ENCODE measurements at places on chromosomes 6 and 20.

DNA sequence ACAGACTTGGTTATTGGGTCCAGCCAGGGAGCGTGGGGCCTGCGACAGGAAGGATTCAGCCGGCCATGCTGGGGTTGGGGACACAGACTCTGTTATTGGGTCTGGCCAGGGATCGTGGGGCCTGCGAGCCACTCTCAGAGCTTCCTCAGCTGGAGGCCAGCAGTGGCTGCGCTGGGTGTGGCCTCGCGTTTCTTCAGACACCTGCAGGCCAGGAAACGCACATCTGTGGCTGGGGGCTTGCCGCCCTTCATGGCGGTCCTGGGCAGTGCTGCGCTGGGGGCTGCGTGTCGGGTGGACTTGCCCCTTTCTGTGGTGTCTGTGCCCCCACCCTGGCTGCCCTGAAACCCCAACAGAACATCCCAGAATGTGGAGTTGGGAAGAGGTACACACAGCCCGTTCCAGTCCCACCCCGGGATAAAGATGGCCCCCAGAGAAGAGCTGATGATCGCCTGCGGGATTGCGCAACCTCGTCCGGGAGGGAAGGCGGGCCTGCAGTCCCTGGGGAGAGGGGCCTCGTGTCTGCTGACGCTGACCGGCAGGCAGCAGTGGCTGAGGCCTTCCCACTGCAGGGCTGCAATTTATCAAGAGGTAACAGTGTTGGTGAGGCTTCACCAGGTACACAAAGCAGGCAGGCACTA, 16.9 kb upstream of the MTG2 start:
- DNase-seq, result no peak

- DNase-seq, result no peak
Observed at GRCh38 chr20:45359406-45360148, 3.4 kb upstream of the SYS1 start.

DNA sequence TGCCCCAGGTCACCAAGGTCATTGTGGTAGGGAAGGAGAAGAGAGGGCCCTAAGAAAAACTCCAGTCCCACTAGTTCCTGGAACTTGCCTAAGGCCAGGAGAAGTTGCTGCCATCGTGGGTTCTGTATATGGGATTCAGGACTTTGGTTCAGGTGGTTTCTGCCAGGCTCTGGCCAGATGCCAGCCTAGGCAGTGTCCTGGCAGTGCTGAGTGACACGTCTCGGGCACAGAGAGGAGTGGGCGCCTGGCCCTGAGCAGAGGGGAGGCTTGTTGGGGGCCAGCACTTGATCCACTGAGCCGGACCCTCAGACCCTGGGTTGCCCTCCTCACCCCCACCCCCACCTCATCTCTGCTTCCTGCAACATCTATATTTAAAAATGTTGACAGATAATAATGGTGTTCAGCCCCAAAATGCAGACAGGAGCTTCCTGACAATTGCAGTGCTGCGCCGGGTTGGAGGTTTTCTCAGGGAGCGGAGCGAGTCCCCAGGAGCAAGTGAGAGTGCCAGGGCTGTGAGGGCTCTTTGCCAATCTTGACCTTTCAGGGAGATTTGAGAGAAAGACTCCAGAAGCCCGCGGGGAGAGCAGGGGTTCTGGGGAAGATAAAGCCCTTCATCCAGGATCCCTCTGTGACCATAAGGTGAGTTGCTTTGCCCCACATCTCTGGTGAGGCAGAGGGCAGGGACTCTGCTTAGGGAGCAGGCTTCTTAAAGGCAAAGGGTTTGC, 71.9 kb downstream of the PHACTR3 start:
- DNase-seq, result no peak

DNA sequence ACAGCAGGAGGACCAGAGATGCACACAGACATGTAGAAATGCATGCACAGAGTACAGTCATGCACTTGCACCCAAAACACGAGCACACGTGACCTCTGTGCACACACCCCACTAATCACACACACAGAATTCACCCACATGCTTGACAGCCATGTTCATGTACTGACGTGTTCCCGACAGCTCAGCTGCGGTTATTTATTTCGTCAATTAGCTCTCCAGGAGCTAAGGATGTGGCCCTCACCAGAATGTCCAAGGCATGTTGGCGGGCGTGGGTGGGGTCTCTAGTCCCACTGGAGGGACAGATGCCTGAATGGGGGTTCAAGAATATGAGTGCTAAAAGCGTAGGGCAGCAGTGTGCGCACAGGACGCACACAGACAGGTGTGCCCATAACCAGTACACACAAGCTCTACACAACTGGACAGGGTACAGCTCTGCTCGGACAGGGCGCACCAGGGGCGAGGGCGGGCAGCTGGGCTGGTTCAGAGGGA, 571 bp upstream of the PRPF6 start:
- no peak for DNase-seq

DNA sequence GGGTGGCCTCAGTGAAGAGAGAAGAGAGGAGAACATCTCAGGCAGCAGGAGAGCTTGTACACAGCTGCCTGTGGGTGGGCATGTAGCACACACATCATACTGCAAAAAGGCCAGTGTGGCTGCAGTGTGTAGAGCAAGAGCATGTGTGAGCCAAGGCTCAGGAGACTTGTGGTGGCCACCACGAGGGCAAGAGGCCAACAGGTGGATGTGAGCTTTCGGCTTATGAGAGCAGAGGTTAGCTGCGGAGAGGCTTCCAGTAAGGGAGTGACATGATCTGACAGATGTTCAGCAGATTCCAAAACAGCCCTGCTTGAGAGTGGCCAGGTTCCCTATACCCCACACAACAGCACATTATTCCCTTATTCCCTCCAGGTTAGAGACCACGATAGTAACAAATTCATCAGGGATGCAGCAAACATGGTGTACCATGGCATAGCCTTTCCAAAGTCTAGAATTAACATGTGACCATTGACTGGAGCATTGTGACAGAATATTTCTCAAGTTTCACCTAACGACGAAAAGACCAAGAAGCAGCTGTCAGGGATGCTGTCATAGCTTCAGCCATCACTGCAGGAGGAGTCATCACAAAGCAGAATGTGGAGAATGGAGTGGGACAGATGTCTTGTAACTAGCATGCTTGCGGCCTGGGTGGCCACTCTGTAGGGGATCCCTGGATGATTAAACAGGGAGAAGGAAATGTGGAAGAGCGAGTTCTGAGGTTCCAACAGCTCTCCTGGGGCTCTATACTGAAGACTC, 23.1 kb downstream of the HM13 start:
- no peak for DNase-seq

DNA sequence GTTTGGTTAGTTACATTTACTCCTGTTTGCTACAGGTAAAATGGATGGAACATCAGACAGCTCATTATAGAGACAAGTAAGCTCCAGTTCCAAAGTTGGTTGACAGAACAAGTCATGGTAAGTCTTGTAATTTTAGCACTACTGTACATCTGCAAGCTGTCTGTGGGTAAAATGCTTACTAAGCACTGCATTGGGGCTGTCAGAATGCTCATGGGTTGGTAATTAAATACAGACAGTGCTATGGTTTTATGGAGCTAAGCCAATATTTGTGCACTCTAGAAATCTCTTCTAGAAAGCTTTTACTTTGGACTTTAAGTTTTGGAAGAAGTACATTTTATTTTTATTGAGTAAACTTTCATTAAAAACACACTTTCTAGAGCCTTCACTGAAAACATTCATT, 419.2 kb upstream of the MMS22L start:
- no peak for DNase-seq

DNA sequence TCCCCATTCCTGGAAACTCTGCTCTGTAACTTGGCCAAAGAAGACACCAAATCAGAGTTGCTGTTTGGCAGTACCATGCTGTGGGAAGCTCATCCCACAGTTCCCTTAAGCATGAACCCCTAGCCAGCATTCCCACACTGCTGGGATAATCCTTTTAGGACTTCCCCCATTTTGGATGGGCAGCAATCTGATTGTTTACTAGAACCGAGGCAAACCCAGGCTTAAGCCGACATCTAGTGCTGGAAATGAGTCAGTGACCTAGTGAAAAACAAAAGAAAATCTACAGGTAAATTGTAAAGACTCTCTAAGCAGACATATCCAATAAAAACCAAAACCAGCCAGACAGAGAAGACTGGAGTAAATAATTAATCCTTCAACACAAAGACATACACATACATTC, 5.2 kb downstream of the DNAH8 start:
- no peak for DNase-seq

DNA sequence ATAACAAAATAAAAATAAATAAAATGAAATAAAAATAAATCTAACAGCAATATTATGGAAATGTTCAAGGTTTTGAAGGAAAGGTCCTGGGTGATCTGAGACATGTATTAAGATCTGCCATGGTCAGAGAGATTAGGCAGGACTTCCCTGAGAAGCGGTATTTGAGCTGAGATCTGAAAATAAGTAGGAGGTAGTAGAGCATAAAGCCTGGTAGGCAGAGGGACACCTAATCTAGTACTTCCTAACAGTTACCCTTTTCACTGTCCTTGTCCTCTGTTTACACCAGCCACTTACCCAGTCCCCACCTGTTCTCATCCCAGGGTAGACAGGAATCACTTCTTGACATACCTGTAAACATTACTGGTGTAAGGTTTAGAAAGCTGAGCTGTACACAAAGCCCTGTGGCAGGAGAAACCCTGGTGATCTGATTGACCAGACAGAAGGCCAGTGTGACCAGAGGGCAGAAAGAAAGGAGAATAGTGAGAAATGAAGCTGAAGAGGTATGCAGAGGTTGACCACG, 8.3 kb upstream of the ZNF318 start:
- no peak for DNase-seq

DNA sequence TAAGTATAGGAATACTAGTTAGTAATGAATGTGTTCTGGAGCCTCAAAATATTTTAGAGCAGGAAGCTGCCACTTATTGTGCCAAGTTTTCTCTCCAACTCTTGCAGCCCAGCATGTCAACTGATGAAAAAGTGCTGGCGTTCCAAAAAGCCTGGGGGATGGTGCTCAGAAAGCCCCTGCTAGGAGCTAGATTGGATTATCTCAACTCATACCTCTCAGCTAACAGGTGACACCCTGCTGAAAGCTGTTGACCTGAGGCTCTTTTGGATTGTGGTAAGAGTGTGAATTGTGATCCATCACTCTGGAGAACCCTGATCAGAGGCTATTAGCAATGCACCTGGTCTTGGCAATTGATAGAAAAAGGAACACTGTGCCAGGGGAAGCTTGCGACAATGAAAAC, 580.4 kb downstream of the EYS start:
- DNase-seq, result no peak

DNA sequence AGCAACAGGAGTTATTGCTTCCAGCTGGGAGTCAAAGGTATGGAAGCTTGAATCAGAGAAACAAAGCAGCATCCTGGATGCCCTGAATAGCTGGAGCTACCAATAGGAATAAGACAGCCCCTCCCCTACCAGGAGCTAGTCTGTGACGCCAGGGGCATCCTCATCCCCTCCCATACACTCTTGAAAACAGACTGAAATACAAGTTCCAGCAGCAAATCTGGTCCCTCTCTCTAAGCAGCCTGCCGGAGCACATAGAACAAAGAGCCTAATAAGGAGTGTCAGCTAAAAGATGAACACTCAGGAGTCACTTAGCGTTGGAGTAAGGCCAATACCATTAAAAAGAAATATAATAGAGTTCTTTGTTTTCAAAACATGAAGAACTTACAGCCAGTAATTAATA, 25.6 kb downstream of the FILIP1 start:
- no peak for DNase-seq

GRCh38 chr6:149084808-149085556, 232.5 kb upstream of the TAB2 start:
- no peak for DNase-seq

DNA sequence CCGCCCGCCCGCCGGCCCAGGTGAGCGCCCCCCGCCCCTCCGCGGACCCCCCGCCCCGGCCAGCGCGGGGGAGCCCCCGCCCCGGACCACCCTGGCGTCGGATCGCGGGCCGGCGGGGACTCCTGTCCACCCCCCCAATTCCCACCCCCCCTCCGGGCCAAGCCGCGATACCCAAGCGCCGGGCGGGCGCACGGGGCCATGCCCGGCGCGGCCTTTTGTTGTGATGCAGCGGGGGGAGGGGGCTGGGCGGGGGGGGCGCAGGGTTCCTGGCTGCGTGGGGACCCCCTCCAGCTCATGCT, 245 bp downstream of the SRC start:
- DNase-seq, result no peak

DNA sequence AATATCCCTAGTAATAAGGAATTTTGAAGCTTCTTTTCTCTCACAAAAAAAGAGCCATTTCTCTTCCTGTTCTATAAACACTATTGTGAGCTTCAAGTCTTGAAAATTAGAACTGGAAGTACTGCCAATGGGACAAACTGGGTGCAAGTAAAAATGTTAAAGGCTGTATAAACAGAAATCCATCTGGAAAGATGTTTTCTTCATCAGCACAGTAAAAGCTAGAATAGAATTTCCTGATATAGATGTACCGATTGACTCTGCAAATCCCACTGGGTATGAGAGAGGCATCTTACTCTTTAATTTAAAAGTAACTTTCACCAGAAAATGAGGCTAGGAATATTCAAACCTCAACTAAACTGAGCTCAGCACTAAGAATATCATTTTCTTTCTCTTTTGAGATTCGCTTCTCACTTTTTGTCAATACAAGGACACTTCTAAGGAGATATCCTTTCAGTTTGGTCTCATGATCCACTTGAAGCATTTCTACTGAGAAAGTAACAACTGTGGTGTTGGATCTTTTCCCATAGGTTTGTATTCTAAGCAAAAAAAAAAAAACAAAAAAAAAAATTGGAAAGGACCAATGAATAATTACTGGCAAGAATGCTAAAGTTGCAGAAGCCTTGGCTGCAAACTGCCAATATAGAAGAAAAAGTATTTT, 169.0 kb upstream of the PRDM1 start:
- no peak for DNase-seq

- no peak for DNase-seq
Observed at GRCh38 chr20:33162753-33163152, 5.2 kb upstream of the BPIFA2 start.

GRCh38 chr6:89239338-89239737, 22.2 kb upstream of the GABRR1 start:
- peak; percentile 22 for DNase-seq

GRCh38 chr6:144544266-144544830, 259.2 kb downstream of the UTRN start:
- DNase-seq, result no peak

DNA sequence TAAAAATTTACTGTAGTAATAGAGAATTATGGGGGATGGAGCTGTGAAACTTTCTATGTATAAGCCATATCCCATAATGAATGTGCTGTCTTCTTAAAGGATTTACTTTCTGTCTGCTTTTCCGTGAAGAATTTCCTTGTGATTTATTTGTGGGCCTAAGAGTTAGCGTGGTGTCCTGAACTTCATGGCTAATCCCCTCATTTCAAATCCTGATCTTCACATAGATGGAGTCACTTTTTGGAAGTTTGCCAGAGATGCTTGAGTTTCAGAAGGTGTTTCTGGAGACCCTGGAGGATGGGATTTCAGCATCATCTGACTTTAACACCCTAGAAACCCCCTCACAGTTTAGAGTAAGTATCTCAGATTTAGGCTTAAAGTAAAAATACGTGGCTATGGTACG, 19.4 kb upstream of the CLDN20 start:
- DNase-seq, result no peak
